Right renal cortex interstitium (tissue), 3 donors: ENCODE measurements at places on chromosomes 2 and 18.

- no peak for DNase-seq
Observed at GRCh38 chr18:27787547-27787946, 389.4 kb downstream of the CDH2 start.

DNA sequence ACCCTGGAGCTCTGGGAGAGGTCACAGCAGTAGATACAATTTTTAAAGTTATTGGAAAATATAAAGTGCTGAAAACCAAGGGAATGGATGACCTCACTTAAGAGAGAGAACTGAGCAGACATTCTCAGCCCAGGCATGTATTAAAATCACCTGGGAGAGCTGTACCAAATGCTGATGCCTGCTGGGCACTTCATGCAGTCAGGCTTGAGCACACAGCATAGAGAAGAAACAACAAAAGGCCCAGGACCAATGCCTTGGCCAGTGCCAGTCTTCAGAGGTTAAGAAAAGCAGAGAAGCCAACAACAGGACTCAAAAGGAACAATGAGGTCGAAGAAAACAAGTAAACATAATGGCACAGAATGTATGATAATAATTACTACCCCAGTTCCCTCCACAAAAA, 211.8 kb downstream of the L3MBTL4 start:
- DNase-seq, result no peak

GRCh38 chr18:31744321-31745067, 16.2 kb downstream of the SLC25A52 start:
- DNase-seq, result no peak

GRCh38 chr18:61719671-61720070, 173.1 kb downstream of the RNF152 start:
- DNase-seq, result no peak

DNA sequence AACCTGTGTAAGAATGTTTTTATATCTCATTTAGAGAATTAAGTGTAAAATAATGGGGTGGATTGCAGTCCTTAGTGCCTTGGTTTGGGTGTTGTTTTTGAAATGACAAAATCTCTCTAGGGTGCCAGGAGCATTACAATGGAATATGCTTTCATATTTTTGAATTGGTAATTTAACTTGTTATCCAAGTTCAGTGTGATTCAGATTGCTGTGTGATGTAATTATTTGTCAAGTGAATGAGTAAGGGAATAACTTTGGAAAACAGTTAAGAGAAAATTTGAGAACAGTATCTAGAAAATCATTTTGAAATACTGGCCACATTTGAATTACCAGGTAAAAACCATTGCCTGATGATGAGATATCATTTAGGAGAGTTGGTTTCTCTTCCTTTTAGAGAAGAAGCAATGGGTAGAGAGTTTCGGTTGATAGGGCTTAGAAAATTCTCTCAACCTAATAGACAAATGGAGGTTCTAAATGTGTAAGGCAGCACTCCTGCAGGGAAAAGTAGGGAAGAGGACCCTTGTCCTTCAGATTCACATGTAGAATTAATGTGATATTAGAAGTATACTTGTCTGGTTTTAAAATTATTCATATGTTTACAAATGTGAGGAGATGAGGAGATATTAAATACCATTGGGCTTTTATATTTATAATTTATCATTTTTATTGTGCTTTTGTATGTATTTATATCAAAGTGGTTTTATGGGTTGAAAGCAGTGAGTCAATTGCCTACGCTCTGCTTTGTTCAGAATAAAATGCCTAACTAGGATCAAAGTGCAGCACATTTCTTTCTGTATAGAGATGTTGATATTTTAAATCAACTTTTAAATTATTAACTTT, 124.8 kb downstream of the PHLPP1 start:
- no peak for DNase-seq
